Activated CD4-positive, alpha-beta T cell treated with anti-CD3 and anti-CD28 coated beads, Interleukin-2, amount 10 ng/mL, durations not matched to agents 7 days and 5 days (primary cell): ENCODE measurements at places on chromosomes 3 and 15. TPM values are rescaled to one million over a fixed set of nuclear protein-coding genes. Genes with fewer than 3 reads are reported as not detected.
A peak's percentile ranks its signal among the peaks of the same experiment; 100 is the strongest.

DNA sequence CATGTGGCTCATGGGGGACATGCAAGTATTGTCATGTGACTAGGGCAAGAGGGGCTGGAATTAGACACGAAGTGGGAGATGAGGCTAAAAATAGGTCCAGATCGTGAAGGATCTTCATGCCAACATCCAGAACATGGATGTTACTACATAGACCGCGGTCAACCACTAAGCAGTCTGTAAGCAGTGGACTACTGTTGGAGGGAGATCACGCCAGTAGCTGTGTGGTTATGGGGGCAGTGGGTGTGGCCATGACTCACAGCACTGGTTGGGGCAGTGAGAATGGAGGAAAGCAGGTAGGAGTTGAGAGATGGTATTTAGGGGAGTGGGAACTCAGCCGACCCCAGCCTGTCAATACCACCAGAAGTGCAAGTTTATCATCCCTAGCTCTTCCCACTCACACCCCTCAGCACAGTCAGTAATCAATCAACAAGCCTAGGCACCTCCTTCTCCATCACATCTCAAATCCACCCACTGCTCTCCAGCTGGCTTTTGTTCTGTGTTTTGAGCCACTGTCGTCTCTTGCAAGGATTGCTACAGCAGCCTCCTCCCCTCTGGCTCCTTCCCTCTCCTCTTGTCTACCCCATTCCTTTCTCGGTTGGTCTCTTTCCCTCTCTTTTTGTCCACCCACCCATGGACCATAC is 107.2 kb upstream of the ABHD17C start:
- H3K4me1 ChIP-seq: no peaks in the 10 kb centered on the region
- peaks cover 2% of the 10 kb centered on the region for H3K27me3 ChIP-seq
- H3K27ac ChIP-seq: no peak overlapping the region
- no peak for DNase-seq
- no peak overlapping the region for H3K4me3 ChIP-seq

Gene PLA2G4D
- not detected for total RNA-seq

Gene SNTN
- total RNA-seq: not detected

Gene APBA2
- total RNA-seq: 19.2 TPM

Gene MYZAP
- not detected for total RNA-seq

Gene REC114
- not detected for total RNA-seq

GRCh38 chr3:57942872-57943283 is 65.3 kb upstream of the FLNB start:
- H3K27me3 ChIP-seq: peaks cover 2% of the 10 kb centered on the region
- H3K36me3 ChIP-seq: peaks cover 2% of the 10 kb centered on the region
- no peaks in the 10 kb centered on the region for H3K4me1 ChIP-seq
- no peak overlapping the region for H3K4me3 ChIP-seq
- no peak overlapping the region for H3K27ac ChIP-seq
- no peak for DNase-seq

DNA sequence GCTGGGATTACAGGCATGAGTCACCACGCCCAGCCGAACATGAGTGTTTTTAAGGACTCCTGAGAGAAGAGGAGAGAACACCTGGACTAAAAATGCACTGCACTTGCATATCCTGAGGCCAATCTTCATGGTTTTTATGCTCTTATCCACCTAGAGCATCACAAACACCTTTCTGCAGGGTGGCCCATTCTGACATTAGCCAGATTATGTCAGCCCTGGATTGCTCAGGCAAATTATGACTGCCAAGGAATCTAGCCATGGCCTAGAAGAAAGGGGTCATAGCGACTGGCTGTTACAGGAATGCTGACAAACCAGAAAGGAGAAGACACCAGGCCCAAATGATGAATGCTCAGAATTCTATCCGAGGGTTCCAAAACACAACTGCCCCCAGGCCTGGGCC is 40.9 kb upstream of the HERC1 start:
- H3K27me3 ChIP-seq: no peaks in the 10 kb centered on the region
- no peaks in the 10 kb centered on the region for H3K36me3 ChIP-seq
- no peak for DNase-seq
- H3K27ac ChIP-seq: no peak overlapping the region

GRCh38 chr3:11465744-11466616 is 177.7 kb downstream of the VGLL4 start:
- H3K27ac ChIP-seq: no peak overlapping the region
- H3K4me1 ChIP-seq: no peaks in the 10 kb centered on the region
- H3K36me3 ChIP-seq: no peaks in the 10 kb centered on the region
- DNase-seq: no peak

GRCh38 chr3:120853416-120853815 is 54.6 kb upstream of the STXBP5L start:
- no peaks in the 10 kb centered on the region for H3K4me1 ChIP-seq
- DNase-seq: no peak
- no peak overlapping the region for H3K4me3 ChIP-seq
- H3K36me3 ChIP-seq: no peaks in the 10 kb centered on the region

- peaks cover 11% of the 10 kb centered on the region for H3K27me3 ChIP-seq
- H3K4me3 ChIP-seq: no peak overlapping the region
- no peak for DNase-seq
- H3K4me1 ChIP-seq: no peaks in the 10 kb centered on the region
Measured at GRCh38 chr3:19159966-19160635, 11.8 kb downstream of the KCNH8 start.

- no peaks in the 10 kb centered on the region for H3K4me1 ChIP-seq
- peaks cover 7% of the 10 kb centered on the region for H3K27me3 ChIP-seq
- H3K27ac ChIP-seq: no peak overlapping the region
Measured at GRCh38 chr3:113148284-113148683, 63.1 kb upstream of the BOC start.

- H3K36me3 ChIP-seq: peaks cover 18% of the 10 kb centered on the region
- no peaks in the 10 kb centered on the region for H3K27me3 ChIP-seq
- DNase-seq: no peak
- no peak overlapping the region for H3K27ac ChIP-seq
- H3K4me3 ChIP-seq: no peak overlapping the region
Measured at GRCh38 chr3:179760944-179761343, 108.1 kb downstream of the USP13 start.

DNA sequence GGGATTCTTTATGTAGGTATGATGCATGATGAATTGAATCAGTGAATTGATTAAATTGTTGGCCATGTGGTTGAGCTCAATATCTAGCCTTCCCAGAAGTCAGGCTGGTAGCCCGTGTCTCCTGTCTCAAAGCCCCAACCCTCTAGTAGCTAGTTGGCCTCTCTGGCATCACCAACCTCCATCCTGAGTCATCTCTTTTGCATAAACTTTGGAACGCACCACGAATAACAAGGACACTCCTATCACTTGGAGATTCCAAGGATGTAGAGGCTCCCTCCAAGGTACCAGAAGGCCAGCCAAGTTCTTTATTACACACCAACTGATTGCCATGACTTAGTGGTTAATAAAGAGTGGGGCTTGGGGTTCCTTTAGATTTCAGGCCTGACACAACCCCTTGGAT is 148.4 kb downstream of the APBA2 start:
- DNase-seq: no peak
- H3K4me1 ChIP-seq: peaks cover 32% of the 10 kb centered on the region
- H3K4me3 ChIP-seq: no peak overlapping the region
- no peak overlapping the region for H3K27ac ChIP-seq

GRCh38 chr3:48086705-48087104 is 70.5 kb upstream of the MAP4 start:
- peak overlapping the region; percentile 93 for H3K27ac ChIP-seq
- H3K4me3 ChIP-seq: peak overlapping the region; percentile 93
- no peaks in the 10 kb centered on the region for H3K27me3 ChIP-seq
- DNase-seq: no peak
- peaks cover 38% of the 10 kb centered on the region for H3K4me1 ChIP-seq

- H3K27ac ChIP-seq: no peak overlapping the region
- peaks cover 6% of the 10 kb centered on the region for H3K4me1 ChIP-seq
- H3K4me3 ChIP-seq: no peak overlapping the region
- DNase-seq: no peak
- H3K36me3 ChIP-seq: no peaks in the 10 kb centered on the region
Measured at GRCh38 chr15:55770806-55771205, 27.9 kb upstream of the PRTG start.

DNA sequence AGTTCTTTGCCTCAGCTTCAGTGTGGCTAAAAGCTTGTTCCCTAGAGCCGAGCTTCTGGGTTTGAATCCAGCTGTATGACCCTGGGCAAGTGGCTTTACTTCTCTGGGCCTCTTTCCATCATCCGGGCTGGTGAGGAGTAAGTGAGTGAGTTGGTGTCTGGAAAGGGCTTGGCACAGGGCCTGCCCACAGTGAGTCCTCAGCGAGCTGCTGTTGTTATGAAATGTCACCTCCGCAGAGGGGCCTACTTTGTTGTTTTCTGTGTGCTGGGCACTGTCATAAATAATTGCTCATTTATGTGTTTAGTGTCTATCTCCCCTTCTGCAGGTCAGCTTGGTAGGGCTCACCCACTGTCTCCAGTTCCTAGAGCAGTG is 31.7 kb downstream of the SLC6A6 start:
- peaks cover 69% of the 10 kb centered on the region for H3K4me1 ChIP-seq
- DNase-seq: no peak
- H3K36me3 ChIP-seq: peaks cover 4% of the 10 kb centered on the region
- no peaks in the 10 kb centered on the region for H3K27me3 ChIP-seq

Gene CLDN16
- total RNA-seq: not detected

DNA sequence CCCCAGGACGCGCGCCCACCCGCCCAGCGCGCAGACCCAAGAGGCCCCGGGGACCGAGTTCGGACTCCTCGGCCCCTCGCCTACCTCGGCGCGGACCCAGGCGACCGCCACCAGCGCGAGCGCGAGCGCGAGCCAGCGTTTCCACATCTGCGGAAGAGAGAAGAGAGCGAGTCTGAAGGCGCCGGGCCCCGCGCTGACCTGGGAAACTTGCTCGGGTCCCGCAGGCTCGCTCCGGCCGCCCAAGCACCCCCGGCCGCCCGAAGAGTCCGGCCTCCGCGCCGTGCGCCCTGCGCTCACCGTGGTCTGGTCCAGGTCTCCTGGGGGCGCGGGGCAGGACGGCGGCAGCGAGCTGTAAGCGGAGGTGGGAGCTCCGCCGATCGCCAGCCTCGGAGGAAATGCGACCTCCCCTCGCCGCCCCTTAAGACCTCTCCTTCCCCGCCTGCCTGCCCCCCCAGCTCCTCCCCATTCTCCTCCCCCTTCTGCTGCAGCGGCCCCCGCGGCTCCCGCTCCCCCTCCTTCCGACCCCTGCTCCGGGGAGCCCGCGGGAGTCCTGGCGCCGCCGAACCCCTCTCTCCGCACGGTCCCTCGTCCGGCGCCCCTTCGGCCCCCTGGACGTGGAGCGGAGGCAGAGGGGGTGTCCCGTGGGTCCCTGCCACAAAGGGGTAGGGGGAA is at the start of gene FSTL1:
TSS of gene FSTL1 (minus strand) at position 393 of the 672 bp plus-strand sequence. CDS start at position 147, 246 bp downstream.
- no peak within 1 kb of the TSS for H3K27ac ChIP-seq
- H3K36me3 ChIP-seq: peaks cover 1% of the 10 kb centered on the region
- peak; percentile 8 for DNase-seq

- H3K27me3 ChIP-seq: no peaks in the 10 kb centered on the region
- H3K27ac ChIP-seq: peak overlapping the region; percentile 92
- H3K4me3 ChIP-seq: peak overlapping the region; percentile 88
- no peak for DNase-seq
Measured at GRCh38 chr3:138593488-138594149, 441 bp downstream of the CEP70 start.

DNA sequence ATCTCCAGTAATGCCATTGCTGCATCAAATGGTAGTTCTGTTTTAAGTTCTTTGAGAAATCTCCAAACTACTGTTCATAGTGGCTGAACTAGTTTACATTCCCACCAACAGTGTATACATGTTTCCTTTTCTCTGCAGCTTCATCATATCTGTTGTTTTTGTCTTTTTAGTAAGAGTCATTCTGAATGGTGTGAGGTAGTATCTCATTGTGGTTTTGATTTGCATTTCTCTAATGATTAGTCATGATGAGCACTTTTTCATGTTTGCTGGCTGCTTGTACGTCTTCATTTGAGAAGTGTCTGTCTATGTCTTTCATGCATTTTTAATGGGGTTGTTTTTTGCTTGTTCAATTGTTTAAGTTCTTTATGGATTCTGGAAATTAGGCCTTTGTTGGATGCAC is 10.2 kb upstream of the GCSAM start:
- no peak for DNase-seq
- H3K27me3 ChIP-seq: no peaks in the 10 kb centered on the region
- peak overlapping the region; percentile 33 for H3K4me3 ChIP-seq
- H3K4me1 ChIP-seq: peaks cover 9% of the 10 kb centered on the region

- H3K27ac ChIP-seq: no peak overlapping the region
- no peak overlapping the region for H3K4me3 ChIP-seq
- no peaks in the 10 kb centered on the region for H3K27me3 ChIP-seq
- no peak for DNase-seq
- no peaks in the 10 kb centered on the region for H3K36me3 ChIP-seq
- no peaks in the 10 kb centered on the region for H3K4me1 ChIP-seq
Measured at GRCh38 chr15:95024351-95024750, 793.0 kb downstream of the MCTP2 start.

Gene TGM4
- not detected for total RNA-seq

Gene ZBTB20
- 11.4 TPM for total RNA-seq

DNA sequence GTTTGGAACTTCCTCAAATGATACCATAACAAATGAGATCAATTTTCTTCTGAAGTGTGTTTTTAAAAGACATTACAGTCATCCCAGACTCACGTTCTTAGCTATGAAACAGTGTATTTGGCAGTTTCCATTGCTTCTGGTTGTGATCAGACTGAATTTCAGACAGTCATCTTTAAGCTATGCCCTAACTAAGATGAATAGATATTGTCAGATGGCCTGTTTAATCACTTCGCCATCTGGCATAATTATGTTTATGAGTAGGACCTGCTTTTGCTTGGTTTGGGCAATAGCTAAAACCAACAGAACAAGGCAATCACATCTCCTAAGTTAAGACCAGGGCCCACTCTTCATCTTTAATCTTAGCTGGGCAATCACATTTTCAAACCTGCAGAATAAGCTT is 313.1 kb downstream of the SV2B start:
- no peak overlapping the region for H3K27ac ChIP-seq
- H3K27me3 ChIP-seq: peaks cover 39% of the 10 kb centered on the region
- DNase-seq: no peak
- peaks cover 12% of the 10 kb centered on the region for H3K4me1 ChIP-seq
- peaks cover 9% of the 10 kb centered on the region for H3K36me3 ChIP-seq

DNA sequence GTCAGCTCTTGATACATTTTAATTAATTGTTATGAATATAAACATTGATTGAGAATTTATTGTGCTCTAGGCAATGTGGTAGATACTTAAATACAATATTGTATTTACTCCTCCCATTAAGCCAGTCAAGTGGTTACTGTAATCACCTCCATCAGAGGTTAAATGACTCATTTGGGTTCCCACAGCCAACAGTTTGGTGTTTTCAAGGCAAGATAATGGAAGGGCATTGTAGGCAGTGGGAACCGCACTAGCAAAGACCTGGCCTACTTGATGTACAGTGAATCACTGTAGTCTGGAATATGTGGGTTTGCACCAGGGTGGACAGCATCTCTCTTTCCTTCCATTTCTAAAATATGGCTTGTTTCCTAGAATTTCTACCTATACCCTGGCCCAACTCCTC is 127.4 kb downstream of the EDEM1 start:
- H3K4me3 ChIP-seq: no peak overlapping the region
- no peaks in the 10 kb centered on the region for H3K36me3 ChIP-seq
- no peaks in the 10 kb centered on the region for H3K4me1 ChIP-seq
- no peak overlapping the region for H3K27ac ChIP-seq

DNA sequence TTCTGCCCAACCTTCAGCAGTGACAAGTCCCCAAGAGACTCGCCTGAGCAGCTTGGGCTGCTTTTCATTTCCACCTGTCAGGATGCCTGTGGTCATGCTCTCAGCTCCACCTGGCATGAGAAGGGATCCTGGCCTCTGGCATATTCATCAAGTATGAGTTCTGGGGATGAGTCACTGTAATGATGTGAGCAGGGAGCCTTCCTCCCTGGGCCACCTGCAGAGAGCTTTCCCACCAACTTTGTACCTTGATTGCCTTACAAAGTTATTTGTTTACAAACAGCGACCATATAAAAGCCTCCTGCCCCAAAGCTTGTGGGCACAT is 3.5 kb downstream of the MYD88 start:
- peaks cover 41% of the 10 kb centered on the region for H3K4me1 ChIP-seq
- peak overlapping the region; percentile 42 for H3K27ac ChIP-seq
- no peaks in the 10 kb centered on the region for H3K27me3 ChIP-seq
- peaks cover 49% of the 10 kb centered on the region for H3K36me3 ChIP-seq
